ENCODE measurements at places on chromosomes 1 and 21.

DNA sequence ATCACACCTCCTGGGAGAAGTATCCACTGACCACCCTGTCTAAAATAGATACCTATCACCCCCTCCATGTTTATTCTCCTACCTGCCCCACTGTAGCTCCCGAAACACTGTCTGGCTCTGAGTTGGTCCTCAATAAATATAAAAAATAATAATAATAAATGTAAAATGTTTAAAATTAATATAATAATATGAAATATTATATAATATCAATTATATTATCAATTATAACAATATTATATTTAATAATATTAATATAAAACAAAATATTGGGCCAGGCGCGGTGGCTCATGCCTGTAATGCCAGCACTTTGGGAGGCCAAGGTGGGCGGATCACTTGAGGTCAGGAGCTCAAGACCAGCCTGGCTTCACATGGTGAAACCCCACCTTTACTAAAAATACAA, 52.3 kb upstream of the TIAM1 start:
- DNase-seq: no peak

- DNase-seq: no peak
These were observed 9.7 kb upstream of the IFI16 start for GRCh38 chr1:159000070-159000409.

DNA sequence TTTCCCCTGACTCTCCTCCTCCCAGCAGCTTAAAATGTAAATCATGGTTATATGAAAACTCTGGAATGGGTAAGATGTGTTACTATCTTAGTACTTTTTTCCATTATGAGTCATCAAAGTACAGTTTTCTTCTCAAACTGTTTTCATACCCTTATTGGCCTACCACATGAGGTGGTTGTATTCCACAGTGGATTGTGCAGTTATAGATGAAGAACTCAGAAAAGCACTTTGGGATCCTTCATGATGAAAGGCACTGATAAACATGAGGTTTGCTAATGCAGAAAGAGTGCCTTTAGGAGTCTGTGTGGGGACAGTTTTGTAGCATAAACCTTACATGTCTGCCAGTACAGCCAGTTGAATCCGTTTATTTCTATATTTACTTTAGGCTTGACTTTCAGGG, 32.0 kb upstream of the MYOCOS start:
- DNase-seq: no peak

- DNase-seq: no peak
These were observed 1.7 kb downstream of the PADI3 start for GRCh38 chr1:17250601-17251000.

Measured in stimulated activated CD8-positive, alpha-beta memory T cell treated with anti-CD3 and anti-CD28 coated beads, Interleukin-7, amount 100 ng/mL, for 24 hours (primary cell).